ENCODE measurements at places on chromosomes 3 and 15. TPM values are rescaled to one million over a fixed set of nuclear protein-coding genes. Genes with fewer than 3 reads are reported as not detected.

DNA sequence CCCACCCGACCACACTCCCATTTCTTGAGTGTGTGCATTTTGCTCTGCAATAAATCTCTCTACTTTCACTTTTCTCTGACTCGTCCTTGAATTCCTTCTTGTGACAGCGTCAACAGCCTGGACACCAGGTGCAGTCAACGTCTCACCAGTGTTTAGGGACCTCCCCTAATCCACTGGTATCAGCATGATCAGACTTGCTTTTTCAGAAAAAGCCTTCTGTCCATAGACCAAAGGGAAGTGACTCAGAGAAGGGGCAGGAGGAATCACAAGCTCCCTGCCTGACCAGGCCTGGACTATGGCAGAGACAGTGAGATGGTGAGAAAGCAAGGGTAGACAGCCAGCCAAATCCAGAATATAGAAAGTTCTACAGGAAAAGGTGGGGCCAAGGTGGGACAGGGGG is 15.5 kb downstream of the CCR5 start:
- no peak for DNase-seq

DNA sequence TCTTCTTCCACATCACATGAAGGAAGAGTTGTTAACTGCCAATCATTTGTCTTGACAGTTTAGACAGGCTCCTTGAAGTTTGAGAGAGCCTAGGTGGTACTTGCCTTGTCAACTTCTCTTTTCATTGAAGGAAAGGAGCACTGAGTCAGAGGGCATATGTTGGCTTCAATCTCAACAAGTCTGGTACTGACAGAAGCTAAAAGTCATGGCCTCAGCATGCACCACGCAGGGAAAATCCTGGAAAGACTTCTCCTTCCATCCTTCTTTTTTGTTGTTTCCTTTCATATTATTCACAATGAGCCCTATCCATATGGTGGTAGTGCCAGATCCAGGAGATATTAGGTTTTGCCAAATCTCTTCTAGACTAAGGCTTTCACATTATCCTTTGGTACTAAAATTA is 1272.5 kb downstream of the ROBO1 start:
- DNase-seq = no peak

The NR1I2 gene
- 0.12 TPM for total RNA-seq

DNA sequence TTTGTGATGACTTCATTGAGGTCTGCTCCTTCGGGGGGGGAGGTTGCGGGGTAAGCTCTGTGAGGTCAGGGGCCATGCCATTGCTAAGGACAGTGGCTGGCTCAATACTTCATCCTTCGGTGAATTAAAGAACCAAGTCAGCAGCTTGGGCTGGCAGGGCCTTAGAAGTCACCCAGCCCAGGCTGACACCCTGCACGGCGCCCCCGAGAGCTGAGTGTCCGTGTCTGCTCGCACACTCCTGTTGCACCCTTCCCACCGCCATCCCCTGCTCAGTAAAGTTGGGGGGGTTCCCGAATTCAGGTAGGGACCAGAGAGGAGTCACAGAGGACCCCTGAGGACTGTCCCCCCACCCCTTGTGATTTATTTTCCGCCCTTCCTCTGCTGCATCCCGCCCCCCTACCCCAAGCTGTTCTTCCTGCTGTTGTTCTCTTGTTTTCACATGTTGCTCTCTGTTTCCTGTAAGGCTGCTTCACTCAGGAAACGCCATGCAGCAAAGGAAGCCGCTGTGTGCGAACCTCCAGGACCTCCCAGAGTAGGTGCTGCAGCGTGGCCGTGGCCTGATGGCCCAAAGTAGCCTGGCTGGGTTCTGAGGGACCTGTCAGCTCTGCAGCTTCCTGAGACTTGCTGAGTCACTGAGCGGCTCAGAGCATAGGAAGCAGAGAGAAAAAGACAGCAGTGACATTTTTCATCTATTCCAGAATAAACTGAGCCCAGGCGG is 14.4 kb downstream of the EFCC1 start:
- peak; percentile 45 for DNase-seq

The SPRED1 gene
- 25.6 TPM for total RNA-seq

DNA sequence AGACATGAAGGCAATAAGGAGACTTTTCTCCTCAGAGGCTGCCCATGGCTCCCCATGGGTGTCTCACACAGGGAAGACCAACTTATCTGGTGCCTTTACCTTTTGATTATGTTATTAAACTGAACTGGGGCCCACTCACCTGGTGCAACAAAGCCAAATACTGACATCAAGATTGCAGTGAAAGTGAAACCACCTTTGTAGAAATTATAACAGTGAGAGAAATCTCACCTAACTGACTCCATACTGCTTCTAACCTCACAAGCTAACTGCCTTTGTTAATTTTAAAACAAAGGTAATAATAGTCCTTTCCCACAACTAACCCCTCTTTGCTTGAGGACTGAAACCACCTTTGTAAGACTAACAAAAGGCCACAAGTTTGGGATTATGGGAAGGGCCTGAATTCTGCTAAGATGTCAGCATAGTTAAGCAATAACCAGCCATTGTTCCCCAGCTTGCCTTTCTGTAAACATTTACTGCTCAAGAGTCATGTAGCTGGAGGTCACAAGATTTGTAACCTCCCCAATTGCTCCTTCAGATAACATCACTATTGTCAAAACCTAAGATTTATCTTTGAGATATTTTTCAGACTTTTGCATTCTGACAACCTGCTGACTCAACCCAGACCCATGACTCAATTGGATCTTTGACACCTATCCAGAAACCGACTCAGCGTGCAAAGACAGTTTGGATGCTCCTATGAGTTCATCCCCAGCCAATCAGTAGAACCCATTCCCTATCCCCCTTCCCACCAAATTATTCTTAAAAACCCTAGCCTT is 420.3 kb upstream of the CFAP20DC start:
- no peak for DNase-seq

- peak; percentile 63 for DNase-seq
Measured at GRCh38 chr3:8441969-8442559, 59.6 kb upstream of the LMCD1 start.

- no peak for DNase-seq
Measured at GRCh38 chr3:121768452-121768851, 18.9 kb upstream of the GOLGB1 start.

DNA sequence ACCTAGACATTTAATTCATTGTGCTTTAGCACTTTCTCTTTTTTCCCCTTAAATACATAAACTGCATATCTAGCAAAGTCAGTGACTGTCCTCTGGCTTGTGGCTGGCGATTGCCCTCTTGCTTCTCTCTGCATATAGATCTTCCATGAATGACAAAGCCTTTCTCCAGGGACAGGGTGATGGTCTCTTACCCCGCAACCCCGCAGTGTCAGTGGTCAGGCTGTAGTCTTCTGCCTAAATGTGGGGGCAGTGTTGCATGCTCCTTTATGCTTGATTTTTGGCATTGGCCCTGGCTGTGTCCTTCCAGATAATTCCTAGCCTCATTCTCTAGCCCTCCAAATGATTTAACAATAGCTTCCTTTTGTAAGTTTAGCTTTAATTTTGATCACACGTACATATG is 407.8 kb downstream of the GABRB3 start:
- DNase-seq = no peak

The HYAL3 gene
- total RNA-seq = 13.0 TPM

GRCh38 chr3:16377196-16377595 is 112.2 kb downstream of the OXNAD1 start:
- DNase-seq = no peak

Measured in NCI-H460 (cell line).